ENCODE measurements at places on chromosomes 4 and X. TPM values are rescaled to one million over a fixed set of nuclear protein-coding genes. Genes with fewer than 3 reads are reported as not detected.

The DRP2 gene
- total RNA-seq, result 1.8 TPM

The REPS2 gene
- total RNA-seq, result 0.72 TPM

The RHOH gene
- total RNA-seq, result not detected

The HELT gene
- total RNA-seq, result not detected

The GLOD5 gene
- total RNA-seq, result not detected

The UGT2B7 gene
- total RNA-seq, result not detected

The TMEM144 gene
- 4.9 TPM for total RNA-seq

The CXCL9 gene
- not detected for total RNA-seq

The TSPAN5 gene
- total RNA-seq, result 53.8 TPM

The IQSEC2 gene
- 8.7 TPM for total RNA-seq

The NRK gene
- total RNA-seq, result 1.1 TPM

The SYTL4 gene
- total RNA-seq, result 4.1 TPM

The MAGEA1 gene
- total RNA-seq, result not detected

The SFRP2 gene
- total RNA-seq, result 0.13 TPM

The TAPT1 gene
- 29.8 TPM for total RNA-seq

The RBMX gene
- total RNA-seq, result 89.8 TPM

The EDA2R gene
- 10.9 TPM for total RNA-seq

The IL3RA gene
- not detected for total RNA-seq

The IRF2 gene
- total RNA-seq, result 33.9 TPM

The CYP2U1 gene
- 15.9 TPM for total RNA-seq

The SULT1B1 gene
- total RNA-seq, result 1.5 TPM

The APBB2 gene
- total RNA-seq, result 47.6 TPM

The NDUFC1 gene
- total RNA-seq, result 32.5 TPM

The GAGE12F gene
- not detected for total RNA-seq

The PITX2 gene
- total RNA-seq, result 0.33 TPM

The PAGE2B gene
- not detected for total RNA-seq

The AKAP4 gene
- total RNA-seq, result not detected

The TMEM164 gene
- 19.9 TPM for total RNA-seq

The ZAR1 gene
- not detected for total RNA-seq

The FGFRL1 gene
- 29.3 TPM for total RNA-seq

The BANK1 gene
- total RNA-seq, result 0.30 TPM

The WAS gene
- 0.13 TPM for total RNA-seq

The STATH gene
- not detected for total RNA-seq

The ZMAT1 gene
- 1.1 TPM for total RNA-seq

The SSX1 gene
- total RNA-seq, result not detected

The PNMA3 gene
- total RNA-seq, result 0.13 TPM

The MAGEA8 gene
- not detected for total RNA-seq

The PDGFRA gene
- 298 TPM for total RNA-seq

The NPNT gene
- not detected for total RNA-seq

Measured in smooth muscle cell of the pulmonary artery (primary cell).